ENCODE measurements at places on chromosomes 4 and X.

DNA sequence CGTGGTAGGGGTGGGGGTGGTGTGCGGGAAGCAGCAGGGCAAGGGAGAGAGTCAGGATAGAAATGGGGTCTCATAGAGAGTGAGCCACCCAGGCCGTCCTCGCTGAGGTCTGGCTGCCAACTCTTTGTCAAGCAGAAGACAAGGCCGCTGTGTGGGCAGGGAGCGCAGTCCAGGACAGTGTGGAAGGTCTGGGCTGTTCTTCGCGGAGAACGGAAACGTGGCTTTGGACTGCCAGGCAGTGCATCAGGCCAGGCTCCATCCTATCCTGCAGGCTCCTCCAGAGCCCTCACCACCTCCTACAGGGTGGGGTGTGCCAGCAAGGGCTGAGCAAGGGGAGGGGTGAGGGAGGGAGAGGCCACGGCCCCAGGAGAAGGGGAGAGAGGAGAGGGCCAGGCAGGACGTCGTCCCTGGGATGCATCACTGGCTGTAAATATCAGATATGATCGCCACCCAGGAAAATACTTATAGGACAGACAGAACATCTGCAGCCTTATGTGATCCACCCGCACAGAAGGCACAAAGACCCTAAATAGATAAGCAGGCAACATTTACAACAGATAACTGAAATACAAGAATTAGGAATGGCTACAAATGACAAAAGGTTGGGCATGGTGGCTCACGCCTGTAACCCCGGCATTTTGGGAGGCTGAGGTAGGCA, 85.3 kb downstream of the ABLIM2 start:
- no peak for DNase-seq

- DNase-seq = no peak
These were observed 996.3 kb downstream of the FSTL5 start for GRCh38 chr4:161167539-161167938.

GRCh38 chr4:56182356-56182755, 204.9 kb downstream of the AASDH start:
- no peak for DNase-seq

DNA sequence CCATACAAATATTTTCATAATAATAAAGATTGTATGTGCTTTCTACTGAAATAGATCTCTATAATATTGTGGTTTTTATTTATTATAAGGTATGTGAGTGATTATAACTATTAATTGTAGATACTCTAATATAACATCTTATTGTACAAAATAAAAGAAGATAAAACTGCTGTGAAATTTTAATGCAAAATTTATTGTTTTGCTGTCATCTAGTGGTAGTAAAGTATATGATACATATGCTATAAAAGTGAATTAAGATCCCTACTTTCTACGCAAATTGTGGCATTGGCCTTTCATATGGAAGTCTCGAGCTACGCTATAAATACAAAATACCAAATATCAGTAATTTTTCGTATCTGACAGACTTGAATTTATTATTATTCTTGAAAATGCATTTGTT, 19.3 kb downstream of the YIPF7 start:
- no peak for DNase-seq

DNA sequence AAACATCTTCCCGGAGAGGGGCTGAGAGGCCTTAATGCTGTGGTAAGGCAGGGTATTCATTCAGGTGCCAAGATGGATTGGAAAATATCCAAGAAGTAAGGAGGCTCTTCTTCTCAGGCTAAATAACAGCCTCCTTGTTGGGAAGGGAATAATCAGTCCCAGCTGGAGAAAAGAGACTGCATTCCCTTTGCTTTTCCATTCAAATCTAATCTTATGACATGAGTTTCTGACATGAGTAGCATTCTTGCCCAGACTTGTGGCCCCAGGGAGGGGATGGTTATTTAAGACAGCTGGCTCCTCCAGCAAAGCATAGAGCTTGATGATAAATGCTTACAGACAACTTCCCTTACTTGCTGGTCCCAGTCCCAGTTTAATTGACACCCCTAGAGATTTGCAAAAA, 98.3 kb downstream of the DCLK2 start:
- DNase-seq = peak; percentile 67

GRCh38 chrX:151488677-151489076, 74.8 kb upstream of the PASD1 start:
- DNase-seq = peak; percentile 7

GRCh38 chrX:25125483-25125882, 109.7 kb upstream of the ARX start:
- no peak for DNase-seq

GRCh38 chr4:153228512-153229140, 24.4 kb downstream of the TRIM2 start:
- DNase-seq = no peak

- DNase-seq = no peak
These were observed 684.7 kb upstream of the ATOH1 start for GRCh38 chr4:93143902-93144301.

DNA sequence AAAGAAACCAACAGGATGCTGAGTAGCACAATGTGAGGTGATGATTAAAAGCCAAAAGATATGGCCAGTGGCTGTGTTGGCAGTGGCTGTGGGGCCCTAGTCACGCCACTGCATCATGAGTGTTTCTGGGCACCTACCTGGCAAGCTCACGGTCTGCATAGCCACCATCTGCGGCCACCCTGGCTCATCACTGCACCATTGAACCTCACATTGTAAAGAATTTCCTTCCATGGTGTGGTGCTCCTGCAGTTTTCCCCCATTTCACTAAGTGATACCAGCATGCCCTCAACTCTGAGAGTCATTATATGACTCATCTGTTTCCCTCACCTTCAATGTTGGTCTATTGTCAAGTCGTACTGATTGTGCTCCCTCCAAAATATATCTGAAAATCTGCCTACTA, 45.5 kb upstream of the CLNK start:
- no peak for DNase-seq

GRCh38 chrX:103124284-103124683, 31.3 kb upstream of the NXF3 start:
- DNase-seq = no peak

- no peak for DNase-seq
These were observed 108.9 kb downstream of the DLG3 start for GRCh38 chrX:70553516-70553915.

DNA sequence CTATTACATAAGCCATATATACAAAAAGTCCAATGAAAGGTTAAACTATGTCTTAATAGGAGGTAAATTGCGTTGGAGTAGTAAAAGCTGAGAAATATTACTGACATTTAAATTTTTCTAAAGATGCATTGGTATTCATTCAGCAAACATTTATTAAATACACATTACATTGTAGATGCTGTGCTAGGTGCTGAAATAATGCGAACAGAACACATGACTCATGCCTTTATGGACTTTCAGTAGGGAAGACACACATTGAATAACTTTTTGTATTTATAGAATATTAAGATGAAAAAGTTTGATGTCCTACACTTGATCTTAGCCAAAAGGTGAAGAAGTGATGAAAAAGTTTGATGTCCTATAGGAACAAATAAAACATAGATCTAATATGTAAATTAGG, 871.1 kb upstream of the SLIT2 start:
- DNase-seq = no peak

- no peak for DNase-seq
These were observed 298.2 kb upstream of the ARSJ start for GRCh38 chr4:114277690-114278089.

GRCh38 chrX:150649096-150649870, 43.9 kb upstream of the MTMR1 start:
- DNase-seq = peak; percentile 7

GRCh38 chrX:49930039-49930438, 7.6 kb downstream of the CLCN5 start:
- no peak for DNase-seq

DNA sequence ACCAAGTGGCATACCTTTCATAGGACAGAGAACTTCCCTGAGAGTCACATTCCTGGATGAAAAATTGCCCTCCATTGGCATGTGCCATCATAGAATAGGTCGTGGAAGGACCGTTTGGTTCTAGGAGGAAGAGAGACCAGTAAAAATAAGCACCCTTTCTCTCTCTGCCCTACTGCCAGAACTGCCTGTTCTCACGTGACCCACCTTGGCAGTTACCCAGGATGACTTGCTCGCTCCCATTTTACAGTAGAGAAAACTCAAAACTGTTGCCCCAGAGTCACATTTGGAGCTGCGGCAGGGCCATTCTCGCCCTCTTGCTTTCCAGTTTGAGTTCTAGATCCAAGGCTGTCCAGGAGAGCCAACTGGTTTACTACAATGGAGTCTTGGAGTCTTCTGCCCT, 1.1 kb upstream of the NLGN3 start:
- peak; percentile 37 for DNase-seq

GRCh38 chrX:70208479-70208878, 26.0 kb upstream of the AWAT1 start:
- DNase-seq = no peak

DNA sequence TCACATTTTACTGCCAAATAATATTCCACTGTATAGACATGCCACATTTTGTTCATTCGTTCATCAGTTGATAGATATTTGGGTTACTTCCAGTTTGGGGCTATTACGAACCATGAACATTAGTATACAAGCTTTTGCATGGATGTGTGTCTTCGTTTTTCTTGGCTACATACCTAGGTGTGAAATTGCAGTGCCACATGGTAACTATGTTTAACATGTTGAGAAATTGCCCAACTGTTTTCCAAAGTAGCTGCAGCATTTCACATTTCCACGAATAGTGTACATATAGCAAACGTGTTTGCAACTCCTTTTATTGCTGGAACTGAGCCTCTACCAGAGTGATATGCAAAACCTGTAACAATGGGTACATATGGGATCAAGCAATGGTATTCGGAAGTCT, 221.5 kb downstream of the VEGFC start:
- DNase-seq = no peak

GRCh38 chrX:94850811-94851210, 1176.8 kb downstream of the FAM133A start:
- no peak for DNase-seq

DNA sequence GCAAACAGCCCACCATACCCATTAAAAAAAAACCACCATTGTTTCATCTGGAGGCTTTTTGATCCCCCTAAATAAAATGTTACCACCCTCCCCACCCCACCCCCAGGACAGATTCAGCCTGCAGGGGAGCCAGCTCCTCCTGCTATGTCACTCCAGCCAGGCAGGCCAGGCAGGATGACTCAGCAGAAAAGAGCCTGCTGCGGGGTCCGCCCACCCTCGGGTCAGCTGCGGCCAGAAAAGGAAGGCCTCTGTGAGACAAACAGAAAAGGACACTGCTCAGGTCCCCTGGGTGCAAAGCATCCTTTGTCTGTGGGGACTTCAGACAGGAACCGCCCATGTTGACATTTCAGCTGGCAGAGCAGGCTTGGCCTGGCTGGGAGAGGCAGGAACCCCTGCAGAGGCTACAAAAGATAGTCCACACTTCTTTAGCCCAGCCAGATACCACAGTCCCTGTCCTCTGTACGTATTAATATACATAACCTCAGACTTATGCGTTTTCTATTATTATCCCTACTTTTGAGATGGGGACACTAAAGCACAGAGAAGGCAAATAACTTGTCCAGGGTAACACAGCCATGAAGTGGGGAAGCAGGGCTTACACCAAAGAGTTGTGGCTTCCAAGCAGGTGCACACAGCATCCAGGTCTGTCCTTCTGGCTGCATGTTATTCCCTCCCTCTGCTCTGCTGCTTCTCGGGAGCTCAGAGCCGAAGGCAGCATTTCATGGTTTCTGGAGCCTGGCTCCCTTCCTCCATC, 147.7 kb downstream of the CPEB2 start:
- peak; percentile 92 for DNase-seq

DNA sequence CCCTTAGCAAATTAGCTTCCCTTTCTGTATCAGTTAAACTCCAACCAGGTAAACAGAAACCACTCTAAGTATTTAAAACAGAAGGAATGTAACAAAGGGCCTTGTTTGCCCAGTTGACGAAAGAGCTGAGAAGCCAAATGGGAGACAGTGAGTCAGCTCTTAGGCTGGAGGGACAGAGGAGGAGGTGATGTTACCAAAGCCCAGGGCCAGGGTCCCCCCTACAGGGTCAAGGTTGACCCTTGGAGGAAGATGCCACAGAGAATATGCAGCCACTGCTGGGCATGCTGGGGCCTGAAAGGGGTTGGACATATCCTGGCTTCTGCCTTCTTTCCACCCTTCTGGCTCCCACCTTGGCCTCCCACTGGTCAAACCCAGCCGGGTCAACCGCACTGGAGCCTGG, 38.3 kb upstream of the LGI2 start:
- DNase-seq = no peak

- DNase-seq = no peak
These were observed 38.3 kb upstream of the CBLL2 start for GRCh38 chrX:22234380-22234779.

- DNase-seq = no peak
These were observed 709.8 kb upstream of the HS3ST1 start for GRCh38 chr4:12138488-12138887.

DNA sequence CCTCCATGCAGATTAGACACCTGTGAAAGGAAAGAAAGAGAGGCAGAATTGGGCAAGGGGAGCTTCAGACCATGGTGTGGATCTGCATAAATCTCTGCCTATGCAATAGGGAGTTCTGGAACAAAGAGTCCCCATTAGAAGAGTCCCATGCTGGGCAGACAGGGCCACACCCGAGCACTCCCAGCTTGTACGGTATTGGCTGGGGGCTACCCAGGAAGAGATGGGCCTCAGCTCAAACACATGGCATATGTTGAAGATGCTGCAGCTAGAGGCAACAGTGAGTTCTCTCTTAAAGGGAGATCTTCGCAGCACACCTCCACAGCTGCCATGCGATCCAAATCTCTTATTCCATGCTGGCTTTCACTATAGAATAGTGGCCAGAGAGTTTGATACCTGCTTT, 24.7 kb downstream of the CCNG2 start:
- no peak for DNase-seq

DNA sequence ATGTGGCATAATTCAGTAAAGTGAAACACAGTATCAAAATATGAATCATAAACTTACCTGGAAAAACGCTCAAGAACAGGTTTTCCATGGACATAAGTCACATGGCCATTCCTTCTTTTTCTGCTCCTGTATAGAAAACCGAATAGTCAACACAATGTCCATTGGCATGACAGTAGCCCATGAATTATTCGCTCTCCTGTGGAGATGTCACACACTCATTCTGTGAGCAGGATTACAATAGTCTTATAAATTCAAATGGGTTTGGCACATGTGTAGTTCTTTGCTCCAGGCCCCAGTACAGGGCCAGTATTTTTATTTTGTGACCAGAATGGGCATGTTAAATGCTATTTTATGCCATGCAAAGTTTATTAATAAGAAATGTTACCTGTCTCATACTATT, 15.1 kb upstream of the CXCL13 start:
- DNase-seq = no peak
